ENCODE measurements at places on chromosomes 16 and 17.

- no peak for DNase-seq
These were observed 45.0 kb downstream of the VMP1 start for GRCh38 chr17:59752446-59752845.

GRCh38 chr16:75750528-75750927 lies 24.2 kb upstream of the CPHXL start:
- no peak for DNase-seq

GRCh38 chr16:21565861-21566669 lies 33.3 kb upstream of the METTL9 start:
- no peak for DNase-seq

GRCh38 chr16:1354815-1355540 lies 3.2 kb downstream of the GNPTG start:
- no peak for DNase-seq

DNA sequence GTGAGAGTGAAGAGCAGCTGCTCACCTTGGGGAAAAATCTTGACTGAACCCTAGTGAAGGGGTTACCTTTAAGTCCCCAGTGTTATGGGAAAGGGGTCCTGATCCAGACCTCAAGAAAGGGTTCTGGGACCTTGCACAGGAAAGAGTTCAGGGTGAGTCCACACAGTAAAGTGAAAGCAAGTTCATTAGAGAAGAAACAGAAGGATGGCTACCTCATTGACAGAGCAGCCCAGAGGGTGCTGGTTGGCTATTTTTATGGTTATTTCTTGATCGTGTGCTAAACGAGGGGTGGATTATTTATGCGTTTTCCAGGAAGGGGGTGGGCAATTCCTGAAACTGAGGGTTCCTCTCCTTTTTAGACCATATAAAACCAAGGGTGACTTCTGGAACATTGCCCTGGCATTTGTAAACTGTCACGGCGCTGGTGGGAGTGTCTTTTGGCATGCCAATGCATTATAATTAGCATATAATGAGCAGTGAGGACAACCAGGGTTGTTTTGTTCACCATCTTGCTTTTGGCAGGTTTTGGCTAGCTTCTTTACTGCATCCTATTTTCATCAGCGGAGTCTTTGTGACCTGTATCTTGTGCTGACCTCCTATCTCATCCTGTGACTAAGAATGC lies 58.4 kb downstream of the SMPD3 start:
- no peak for DNase-seq

DNA sequence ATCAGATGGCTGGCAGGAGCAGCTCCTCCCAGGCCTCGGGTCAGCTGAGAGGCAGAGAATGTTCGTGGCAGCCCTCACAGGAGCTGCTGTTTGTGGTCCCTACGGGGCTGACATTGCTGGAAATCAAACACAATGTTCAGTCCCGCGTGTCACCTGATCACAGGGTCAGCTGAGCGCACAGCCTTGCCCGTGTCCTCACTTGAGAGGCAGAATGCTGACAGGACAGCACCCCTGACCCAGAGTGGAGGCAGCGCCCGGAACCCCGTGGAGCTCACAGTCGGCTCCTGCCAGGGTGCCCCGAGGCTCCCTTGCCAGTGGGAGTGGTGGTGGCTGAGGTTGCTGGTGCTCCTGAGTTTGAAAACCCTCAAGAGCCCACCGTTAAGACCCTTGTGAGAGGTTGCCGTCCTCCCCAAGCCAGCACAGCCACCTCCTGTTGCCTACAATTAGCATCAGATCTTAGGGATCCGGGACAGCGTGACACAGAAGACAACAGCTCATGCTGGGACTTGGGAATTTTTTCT lies 3.6 kb upstream of the CHMP6 start:
- DNase-seq: no peak

GRCh38 chr16:66560107-66560506 lies 6.1 kb upstream of the CMTM1 start:
- DNase-seq: no peak

DNA sequence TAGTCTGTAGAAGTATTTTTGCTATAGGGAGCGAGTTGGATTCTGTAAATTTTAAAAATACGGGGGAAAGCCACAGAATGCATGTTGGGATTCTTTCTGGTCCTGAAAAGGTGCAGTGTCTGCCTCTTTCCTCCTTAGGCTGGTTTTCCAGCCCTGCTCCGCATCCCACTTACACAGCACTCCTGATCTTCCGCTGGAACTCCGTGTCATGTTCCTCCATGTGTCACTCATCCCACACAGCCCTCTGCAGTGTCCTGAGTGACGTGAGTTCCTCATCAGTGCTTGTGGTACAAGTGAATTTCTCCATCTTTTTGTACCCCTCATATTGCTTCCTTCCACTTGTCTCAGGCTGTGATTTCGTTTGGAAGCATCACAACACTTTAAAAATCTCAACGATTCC lies 34.5 kb downstream of the COX10 start:
- no peak for DNase-seq

GRCh38 chr17:1455291-1455796 lies 688 bp downstream of the CRK start:
- DNase-seq: peak; percentile 11

- DNase-seq: no peak
These were observed 17.0 kb downstream of the SRCIN1 start for GRCh38 chr17:38588788-38589174.

DNA sequence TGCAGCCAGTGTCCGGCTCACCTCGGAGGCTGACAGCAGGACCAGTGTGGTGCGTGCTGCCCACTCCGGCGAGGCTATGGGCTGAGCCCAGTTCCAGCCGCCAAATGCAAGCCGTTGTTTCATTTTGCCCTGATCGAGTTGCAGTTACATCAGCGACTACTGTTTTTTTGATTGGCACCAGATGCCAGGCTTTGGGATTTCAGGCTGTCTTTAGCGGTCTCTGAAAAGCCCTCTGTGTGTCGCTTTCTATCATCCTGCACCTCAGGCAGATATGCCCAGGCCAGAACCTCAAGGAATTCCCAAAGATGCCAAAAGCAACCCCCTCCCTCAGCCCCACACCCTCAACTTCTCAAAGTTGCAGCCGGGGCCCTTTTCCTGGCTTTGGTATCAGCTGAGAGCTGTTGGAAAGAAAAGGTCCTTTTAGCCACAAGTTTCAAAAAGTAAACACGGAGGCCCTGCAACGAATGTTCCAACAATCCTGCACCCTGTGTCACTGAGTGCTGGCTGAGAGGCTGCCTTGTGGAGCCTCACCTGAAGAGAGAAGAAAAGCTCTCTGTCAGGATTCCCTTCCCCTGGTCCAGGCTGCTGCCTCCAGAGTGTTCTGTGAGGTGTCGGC lies 58.9 kb downstream of the WWP2 start:
- no peak for DNase-seq

GRCh38 chr17:47335101-47335936 lies 11.6 kb downstream of the EFCAB13 start:
- no peak for DNase-seq

DNA sequence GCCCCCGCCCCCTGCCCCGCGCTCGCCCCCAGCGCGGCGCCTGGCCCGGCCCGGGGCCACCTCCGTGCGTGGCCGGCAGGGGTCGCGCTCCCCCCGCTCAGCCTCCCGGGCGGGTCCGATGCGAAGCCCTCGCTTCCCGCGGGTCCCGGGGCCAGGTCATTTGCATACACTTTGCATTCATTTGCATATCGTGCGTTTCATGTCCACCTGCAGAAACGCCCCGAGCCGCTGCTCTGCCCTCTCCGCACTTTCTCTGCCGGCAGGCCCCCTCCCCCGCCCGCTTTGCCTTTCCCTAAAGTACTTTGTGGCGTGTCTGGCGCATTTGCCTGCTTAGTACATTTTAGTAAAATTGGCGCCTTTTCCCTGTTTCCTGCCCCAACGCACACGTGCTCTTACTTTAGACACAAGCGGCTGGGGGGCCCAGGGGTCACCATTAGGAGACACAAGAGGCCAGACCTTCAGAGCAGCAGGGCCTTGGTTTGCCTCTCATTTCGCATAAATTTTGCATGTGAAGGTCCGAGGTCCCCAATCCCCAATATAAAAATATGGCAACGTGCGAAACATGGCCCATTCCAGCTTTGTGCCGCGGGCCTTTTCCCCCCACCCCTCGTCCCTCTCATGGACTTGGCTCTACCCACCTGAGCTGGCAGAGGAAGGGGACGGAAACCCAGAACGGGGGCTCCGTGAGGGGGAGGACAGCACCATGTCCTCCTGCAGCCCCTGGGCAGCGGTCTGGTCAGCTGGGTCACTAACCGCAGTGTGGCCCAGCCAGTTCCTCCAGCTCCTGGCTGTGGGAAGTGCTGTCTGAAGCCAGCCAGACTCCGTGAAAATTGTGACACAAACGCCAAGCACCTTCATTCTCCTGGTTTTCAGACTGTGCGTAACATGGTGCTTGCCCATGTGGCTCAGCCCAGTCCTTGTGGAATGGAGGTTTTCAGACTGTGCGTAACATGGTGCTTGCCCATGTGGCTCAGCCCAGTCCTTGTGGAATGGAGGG lies 34.8 kb downstream of the CBFA2T3 start:
- DNase-seq: peak; percentile 35

- no peak for DNase-seq
These were observed 5.9 kb downstream of the CHST5 start for GRCh38 chr16:75529959-75530358.

GRCh38 chr16:24189941-24190340 lies 66.2 kb upstream of the CACNG3 start:
- DNase-seq: no peak

DNA sequence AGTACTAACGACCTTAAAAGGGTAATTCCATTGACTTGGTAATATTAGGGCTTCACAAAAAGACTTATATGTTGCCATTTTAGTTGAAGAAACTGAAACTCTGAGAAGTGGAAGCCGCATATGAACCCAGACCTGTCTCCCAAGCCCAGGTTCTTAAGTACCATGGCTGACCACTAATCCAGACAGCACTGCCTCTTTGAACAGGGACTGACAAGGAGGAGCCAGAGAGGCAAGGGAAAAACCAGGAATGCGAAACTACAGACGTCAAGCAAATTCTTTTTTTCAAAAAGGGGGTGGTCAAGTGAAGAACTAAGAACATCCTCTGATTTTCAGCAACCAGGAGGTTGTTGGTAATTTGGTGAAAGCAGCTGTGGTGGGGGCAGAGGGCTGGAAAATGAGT lies 15.2 kb downstream of the CYB5D1 start:
- no peak for DNase-seq

DNA sequence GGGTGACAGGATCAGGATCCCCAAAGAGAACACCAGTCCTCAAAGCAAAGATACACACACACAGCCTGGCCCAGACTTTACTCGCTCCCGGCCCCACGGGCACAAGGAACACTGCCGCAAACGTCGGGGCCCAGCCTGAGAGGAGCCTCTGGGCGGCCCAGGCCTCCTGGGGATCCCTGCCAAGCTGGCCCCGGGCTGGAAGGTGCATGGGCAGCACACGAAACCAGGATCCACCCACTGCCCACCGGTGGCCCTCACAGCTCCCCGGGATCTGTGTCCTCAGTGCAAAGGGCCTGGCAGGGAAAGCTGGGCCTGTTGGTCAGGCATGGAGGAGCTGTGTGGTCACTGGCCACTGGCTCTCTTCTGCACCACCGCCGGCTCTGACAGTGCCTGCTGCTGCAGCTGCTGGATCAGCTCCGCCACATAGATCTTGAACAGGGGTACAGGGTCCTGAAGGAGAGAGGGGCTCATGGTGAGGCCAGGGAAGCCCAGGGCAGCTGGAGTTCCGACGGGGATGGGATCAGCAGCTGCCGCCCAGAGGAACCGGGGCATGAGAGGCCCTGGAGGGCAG lies 2.9 kb downstream of the MRPL28 start:
- DNase-seq: no peak

DNA sequence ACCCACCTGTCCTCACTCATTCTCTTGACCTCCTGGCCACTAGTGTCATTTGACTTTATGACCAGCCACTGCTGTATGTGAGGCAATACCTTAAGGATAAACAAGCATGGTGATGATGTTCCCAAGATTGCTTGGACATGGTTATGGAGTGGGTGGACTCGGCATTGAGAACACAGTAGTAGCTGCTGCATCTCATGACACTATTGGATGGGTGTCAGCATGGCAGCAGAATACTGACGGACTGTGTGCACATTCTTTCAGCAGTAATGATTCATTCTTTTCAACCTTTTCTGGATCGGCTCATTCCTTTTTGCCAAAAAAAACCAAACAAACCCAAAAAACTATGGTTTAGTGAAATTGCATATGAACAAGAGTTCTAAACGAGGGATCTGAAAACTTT lies 13.5 kb downstream of the SPECC1 start:
- no peak for DNase-seq

DNA sequence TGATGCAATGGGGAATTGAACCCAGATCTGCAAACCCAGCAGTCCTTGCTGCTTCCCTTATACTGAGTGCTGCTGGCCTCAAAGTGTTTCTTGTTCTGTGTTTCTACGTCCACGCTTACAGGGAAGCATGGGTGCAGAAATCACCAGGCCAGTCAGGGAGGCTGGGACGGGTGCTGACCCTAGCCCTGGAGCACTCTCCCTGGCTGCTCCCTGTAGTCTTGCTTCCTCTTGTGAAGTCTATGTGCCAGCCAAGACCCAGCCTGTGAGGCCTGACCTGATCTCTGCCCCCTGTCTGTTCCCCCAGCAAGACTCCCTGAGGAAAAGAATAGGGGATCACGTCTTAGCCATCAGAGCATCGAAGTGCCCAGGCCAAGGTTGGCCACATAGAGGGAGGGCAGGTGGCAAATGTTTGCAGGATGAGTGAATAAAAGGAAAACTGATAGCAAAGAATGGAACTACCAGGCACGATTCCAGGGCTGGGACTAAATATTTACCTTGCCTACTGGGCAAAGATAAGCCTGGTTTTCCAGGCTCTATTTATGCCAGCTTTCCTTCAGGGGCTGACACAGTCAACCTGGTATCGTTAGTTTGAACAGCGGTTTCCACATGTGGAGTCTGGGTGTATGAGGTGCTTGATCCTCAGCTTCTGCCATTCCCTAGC lies 41.2 kb upstream of the RHOT1 start:
- DNase-seq: no peak

GRCh38 chr17:45451131-45451530 lies 18.5 kb upstream of the ARHGAP27 start:
- no peak for DNase-seq

DNA sequence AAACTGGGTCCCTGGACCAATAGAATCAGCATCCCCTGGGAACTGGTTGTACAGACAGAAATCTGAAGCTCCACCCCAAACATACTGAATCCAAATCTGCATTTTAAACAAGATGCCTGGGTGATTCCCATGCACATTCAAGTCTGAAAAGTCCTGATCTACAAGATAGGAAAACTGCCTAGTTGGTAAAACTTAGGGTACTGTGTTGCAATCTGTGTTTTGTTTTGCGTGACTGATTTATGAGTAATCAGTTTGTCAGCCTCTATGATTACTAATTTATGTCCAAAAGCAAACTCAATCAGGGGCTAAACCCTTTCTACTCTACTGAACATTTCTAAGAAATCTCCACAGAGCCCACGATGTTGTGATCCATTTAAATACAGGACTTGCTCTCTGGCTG lies 103.8 kb downstream of the YPEL2 start:
- no peak for DNase-seq

GRCh38 chr16:78703936-78704335 lies 604.5 kb downstream of the WWOX start:
- no peak for DNase-seq

GRCh38 chr16:57600048-57600835 lies 28.2 kb upstream of the ADGRG1 start:
- DNase-seq: no peak

GRCh38 chr16:11094075-11094856 lies 149.9 kb downstream of the CLEC16A start:
- DNase-seq: peak; percentile 49

GRCh38 chr17:80453998-80454556 lies 22.3 kb downstream of the NPTX1 start:
- no peak for DNase-seq
